ENCODE measurements at places on chromosomes 3 and 15.

DNA sequence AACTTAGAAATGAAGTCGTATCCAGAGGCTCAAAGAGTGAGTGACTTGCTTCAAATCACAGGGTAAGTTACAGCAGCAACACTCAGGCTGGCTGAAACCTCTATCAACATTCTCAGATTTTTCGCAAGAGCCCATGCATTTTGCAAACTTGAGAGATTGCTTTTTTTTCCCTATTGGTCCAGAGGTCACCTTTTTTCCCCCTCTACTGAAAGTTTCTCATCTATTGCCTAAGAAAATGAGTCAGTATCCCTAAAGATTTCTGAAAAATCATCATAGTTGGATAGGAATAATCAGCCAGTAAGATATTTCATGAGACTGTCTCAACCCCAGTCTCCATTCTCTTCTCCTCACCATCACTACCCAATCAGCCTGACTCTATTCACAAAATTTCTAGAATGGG, 410.6 kb downstream of the FOXP1 start:
- DNase-seq = peak; percentile 81

- peak; percentile 45 for DNase-seq
These were observed 30.6 kb downstream of the SLC28A1 start for GRCh38 chr15:84914909-84915605.

- DNase-seq = no peak
These were observed 11.0 kb downstream of the NDUFB5 start for GRCh38 chr3:179615458-179616173.

DNA sequence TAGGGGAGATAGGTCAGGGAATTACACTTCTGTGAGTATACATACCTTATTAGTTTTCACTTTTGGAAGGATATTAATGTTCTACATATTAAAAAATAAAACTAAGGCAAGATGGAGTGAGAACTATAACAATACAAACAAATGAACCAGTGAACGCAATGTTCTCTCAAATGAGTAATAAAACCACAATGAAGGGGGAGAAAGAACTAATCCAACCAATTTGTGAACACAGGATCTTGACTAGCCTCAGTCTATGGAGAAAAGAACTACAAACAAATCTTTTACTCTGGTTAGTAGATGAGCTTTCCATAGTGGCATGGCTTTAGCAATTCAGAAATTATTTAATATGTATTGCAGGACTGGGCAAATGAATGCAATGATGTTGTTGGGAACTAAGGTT, 26.9 kb upstream of the ATOSA start:
- DNase-seq = no peak

DNA sequence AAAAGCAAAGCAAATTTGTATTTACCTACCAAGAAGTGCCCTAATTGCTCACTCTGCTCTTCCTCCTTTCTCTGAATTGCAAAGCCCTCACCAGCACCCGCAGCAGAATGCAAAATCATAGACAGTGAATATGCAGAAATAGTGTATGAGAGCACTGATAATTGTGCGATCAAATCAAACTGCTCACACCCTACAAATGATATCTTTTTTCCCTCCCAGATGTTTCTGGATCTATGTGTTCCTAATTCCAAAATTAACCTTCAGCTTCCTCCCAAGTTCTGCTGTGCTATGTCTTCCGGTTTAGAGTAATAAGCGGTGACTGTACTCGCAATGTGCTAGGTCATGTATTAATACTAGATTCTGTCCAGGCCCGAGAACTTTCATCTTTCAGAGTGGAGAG, 3.4 kb downstream of the GHSR start:
- no peak for DNase-seq

DNA sequence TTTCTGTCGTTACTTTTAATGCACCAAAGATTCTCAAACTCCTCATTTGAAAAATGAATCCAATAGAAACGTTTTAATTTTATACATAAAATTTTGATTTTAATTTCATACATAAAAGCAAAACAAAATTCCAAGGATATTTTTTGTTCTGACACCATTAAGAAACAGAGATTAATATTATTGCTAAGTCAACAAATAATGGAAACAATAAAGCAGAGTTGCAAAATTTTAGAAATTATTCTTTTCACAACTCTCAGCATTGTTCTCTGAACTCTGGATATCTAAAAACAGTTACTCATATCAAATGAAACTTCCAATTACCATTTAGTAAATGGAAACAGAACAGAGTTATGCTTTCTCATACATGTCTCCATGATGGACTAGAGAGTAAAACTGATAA, 260.2 kb downstream of the EPHA6 start:
- no peak for DNase-seq

GRCh38 chr15:88400591-88401250, 66.5 kb downstream of the MRPL46 start:
- DNase-seq = no peak

- no peak for DNase-seq
These were observed 149.6 kb downstream of the PDZRN3 start for GRCh38 chr3:73475175-73475574.

GRCh38 chr3:177150218-177150916, 46.9 kb downstream of the TBL1XR1 start:
- no peak for DNase-seq

GRCh38 chr15:71155534-71155933, 40.3 kb downstream of the THSD4 start:
- no peak for DNase-seq

GRCh38 chr3:188861842-188862744, 309.7 kb upstream of the TPRG1 start:
- DNase-seq = no peak

DNA sequence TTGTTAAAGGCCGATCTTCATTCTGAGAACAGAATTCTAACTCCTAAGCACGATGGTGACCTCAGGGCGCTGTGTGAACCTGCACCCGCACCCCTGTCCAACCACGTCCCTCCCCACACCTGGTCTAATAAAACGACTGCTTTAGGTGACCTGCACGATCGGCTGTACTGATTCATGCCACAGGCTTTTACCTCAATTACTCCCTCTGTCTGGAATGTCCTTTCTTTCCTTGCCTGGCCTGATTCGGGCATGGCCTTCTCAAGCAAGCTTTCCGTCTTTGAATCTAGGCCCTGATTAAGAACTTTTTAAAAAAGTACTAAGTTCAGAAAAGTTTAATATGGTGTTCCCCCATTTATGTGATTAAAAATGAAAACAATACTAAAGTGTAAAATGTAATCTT, 842 bp upstream of the U2SURP start:
- no peak for DNase-seq

DNA sequence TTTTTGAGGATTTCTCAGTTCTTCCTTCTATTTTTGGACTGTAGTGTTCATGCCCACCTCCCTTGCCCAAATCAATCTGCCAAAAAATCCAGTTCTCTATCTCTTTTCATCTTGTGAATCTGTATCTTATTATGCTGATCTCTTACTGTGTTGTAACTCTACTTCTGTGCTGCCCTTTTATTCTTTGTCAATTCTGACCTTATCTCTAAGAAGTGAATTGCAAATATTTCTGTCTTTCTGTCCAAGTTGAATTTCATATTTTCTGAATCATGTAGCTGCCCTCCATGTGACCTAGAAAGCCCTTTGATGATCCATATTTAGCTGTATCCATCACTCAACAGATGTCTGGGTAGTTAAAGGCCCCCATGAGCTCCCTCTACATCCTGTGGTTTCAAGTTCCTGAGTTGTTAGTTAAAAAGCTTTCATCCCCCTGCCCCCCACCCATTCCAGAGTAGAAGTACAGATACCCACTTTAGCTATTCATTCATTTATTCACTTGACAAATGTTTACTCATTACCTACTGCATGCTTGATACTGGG, 33.6 kb upstream of the ETV5 start:
- peak; percentile 14 for DNase-seq

GRCh38 chr3:41330465-41330864, 131.2 kb downstream of the CTNNB1 start:
- no peak for DNase-seq

DNA sequence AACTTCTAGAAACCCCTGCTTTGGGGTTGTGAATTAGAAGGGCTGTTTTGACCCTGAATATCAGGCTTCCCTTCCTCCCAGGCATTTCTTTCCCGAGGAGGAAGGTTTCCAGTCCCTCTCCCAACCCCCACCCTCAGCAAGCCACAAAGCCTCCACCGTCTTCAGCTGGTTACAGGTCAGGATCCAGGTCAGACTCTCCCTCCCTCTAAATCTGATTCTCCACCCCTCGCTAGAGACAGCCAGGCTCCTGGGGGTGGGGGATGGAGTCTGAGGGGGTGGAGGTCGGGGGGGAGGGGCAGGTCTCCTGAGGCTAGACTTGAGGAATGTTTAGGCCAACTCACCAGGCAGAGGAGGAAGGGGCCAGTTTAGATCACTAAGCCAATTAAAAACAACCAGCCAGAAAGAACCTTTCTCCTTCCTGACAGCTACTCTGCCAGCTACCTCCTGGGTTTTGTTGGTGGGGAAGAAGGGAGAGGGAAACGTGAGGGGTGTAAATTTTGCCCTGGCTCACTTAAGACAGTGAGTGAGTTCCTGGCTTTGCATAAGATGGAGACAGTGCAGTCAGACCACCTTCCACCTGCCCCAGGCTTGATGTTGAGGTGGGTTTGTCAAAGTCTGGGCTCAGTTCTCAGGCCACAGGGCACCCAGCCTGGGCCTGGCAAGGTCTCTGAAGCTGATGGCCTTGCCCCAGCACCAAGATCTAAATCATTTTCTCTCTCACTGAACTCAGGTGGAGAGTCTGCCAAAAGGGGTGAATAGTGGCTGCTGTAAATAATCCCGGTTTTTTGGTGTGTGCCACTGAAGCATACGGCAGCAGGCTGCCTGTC, 19.5 kb downstream of the BMF start:
- no peak for DNase-seq

DNA sequence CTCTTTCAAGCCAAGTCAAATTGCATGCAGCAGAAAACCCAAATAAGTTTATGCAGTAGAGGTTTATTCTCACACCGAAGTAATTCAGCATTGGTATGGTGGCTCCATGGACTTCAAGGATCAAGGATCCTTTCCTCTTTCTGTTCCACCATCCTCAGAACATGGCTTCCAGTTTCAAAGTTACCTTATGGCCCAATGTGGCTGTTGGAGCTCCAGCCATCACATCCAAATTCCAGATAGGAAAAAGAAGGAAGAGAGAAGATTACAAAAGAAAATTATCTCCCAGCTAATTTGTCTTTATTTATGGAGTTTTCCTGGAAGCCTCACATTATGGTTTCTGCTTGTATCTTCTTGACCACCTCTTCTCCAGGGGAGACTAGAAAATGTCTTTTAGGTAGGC, 282.5 kb upstream of the CTDSPL start:
- DNase-seq = no peak

All from fibroblast of skin of left quadriceps (primary cell).